Sciatic nerve (tissue), 2 donors: ENCODE measurements at places on chromosomes 11 and 22.

GRCh38 chr11:67253872-67254624, 12.2 kb upstream of the GRK2 start:
- DNase-seq, result peak; percentile 42

GRCh38 chr11:97290464-97291041, 900.7 kb downstream of the JRKL start:
- DNase-seq, result no peak

GRCh38 chr22:32396746-32397145, 15.3 kb downstream of the RTCB start:
- DNase-seq, result no peak

- peak; percentile 25 for DNase-seq
Observed at GRCh38 chr22:45887202-45888131, 89.5 kb downstream of the WNT7B start.

- DNase-seq, result no peak
Observed at GRCh38 chr11:62446091-62446490, 27.3 kb downstream of the SCGB1A1 start.

- DNase-seq, result no peak
Observed at GRCh38 chr22:20571531-20572007, 64.2 kb downstream of the MED15 start.

GRCh38 chr11:88179141-88179540, 3.9 kb upstream of the RAB38 start:
- DNase-seq, result no peak

DNA sequence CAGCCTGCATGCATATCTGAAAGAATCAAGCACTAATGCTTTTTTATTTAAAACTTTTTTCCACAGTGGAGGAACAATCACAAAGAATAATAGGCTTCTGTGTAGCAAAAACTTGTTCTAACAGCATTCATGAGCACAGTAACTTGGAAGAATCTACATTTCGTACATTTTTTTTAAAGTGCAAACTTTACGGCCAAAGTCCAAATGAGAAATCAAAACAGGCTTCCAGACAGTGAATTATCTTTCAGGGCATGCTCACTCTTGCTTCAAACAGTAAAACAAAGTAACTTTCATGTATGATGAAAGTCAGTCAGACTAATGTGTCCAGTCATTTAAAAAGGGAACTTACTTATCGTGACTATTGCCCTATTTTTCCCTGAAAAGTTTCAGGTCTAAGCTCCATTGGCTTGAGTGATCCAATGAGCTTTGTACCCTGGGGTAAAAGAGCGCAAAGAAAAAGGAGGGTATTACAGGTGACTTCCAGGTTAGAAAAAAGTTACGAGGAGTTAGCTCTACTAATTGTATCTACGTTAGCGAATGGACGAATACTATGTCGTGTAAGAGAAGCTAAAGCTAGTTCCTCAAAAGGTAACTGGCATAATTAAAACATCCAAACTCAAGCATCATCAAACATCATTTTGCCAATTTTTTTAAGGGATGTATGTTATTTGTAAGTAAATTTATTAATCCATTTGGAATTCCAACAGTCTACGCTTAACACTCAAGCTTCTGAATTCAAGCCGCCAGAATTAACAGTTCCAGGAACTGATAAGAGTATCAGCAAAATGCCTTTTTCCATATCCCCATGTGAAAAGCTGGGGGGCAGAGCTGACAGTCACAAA, 1.7 kb downstream of the PICALM start:
- no peak for DNase-seq

DNA sequence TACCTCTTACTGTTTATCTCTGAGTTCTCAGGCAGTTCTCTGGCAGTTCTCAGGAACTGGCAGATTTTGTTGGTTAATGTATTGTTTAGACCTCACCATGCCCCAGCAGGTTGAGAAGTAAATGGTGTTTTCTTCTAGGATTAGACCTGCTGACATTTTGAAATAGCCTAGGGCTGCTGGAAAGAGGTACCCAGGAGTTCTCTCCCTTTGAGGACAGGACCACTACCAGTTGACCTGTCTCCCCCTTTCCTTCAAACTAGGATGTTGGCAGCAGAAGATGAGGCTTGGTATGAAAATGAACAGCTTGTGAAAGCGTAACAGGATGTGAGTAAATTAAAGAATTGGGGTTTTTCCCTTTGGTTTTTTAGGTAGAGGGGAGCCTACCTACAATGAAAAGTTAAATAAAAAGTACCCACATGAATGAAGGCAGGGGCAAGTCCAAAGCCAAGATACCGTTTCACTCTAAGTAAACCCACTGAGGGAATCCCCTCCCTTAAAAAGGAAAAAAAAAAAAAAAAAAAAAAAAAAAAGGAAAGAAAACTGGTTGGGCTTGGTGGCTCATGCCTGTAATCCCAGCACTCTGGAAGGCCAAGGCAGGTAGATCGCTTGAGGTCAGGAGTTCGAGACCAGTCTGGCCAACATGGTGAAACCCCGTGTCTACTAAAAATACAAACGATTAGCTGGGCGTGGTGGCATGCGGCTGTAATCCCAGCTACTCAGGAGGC, 96.2 kb downstream of the PDHX start:
- no peak for DNase-seq

- no peak for DNase-seq
Observed at GRCh38 chr11:70502677-70503467, 104.5 kb downstream of the CTTN start.

GRCh38 chr11:97140885-97141494, 751.2 kb downstream of the JRKL start:
- no peak for DNase-seq
